Sciatic nerve (tissue), 2 donors: ENCODE measurements at places on chromosomes 5 and 9. TPM values are rescaled to one million over a fixed set of nuclear protein-coding genes. Genes with fewer than 3 reads are reported as not detected.

DNA sequence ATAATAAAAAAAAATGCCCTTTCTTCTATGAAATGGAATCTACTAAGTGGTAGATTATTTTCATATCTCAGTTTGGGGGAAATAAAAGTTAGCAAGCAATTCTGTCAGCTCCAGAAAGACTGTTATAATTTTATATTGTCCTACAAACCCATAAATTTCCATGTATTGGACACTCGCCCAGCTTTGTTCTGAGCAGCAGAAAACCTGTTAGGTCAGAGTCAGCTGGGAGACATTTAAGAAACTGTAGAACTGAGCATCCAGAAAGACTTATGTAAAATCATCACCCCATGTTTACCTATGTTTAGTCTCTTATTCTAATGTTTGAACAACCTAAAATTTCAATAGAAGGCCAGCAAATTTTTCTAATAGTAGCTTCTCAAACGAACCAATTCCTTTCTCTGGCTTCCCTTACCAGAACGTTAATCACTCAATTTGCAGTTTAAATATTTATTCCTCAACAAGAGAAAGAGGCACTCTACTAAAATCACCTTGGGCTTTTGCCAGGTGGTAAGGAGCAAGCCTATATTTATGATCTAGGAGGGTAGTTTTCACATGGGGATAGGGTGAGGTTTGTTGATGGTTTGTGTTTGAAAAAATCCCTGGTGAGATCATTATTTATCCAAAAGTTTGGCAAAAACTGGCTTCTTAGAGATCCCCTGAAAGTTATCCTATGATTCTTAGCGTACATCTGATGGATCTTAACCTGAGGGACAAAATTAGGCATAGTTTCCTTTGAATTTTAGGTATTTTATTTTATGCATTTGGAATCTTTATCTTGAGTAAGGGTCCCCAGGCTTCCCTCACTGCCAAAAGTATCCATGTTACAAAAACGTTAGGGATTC lies 34.4 kb downstream of the MACROH2A1 start:
- no peak for DNase-seq

DNA sequence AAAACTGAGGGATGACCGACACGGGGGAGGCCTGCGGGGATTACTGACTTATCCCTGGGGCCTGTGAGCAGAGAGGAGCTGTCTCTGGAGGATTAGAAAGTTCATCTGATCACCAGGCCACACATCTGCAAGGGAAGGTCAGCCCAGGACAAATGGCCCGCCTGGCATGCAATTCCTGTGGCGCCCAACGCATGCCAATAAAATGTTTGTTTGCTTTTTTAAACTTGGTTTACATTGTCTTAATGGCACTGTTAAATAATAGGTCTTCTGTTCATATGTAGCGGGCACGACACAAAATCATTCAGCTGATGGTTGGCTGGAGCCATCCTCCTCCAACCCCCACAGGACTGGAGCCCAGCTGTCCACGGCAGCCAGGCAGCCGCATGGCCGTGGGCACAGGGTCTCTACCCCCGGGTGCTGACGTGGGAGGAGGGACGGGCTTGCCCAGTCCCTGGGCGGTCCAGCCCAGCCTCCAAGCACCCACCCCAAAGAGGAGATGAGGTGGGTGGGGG lies 41.0 kb upstream of the SLC12A7 start:
- DNase-seq: no peak

DNA sequence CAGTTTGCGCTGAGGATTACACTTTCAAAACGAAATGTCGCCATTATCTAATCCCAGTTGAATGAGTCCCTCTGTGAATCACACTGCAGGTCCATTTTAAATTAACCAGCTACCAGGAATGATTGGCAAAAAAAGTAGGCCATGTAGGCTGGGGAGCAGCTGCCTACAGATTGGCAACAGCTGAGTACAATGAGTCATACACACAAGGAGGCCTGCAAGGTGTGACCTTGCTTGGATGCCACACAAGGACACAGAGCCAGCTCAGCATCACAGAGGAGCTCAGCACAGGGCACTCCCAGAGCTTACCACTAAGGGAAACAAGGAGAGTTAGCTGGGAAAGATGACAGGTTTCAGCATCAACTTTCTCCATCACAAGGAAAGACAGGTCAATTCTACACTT lies 12.9 kb downstream of the HAVCR1 start:
- DNase-seq: no peak

The QRFP gene
- not detected for total RNA-seq

DNA sequence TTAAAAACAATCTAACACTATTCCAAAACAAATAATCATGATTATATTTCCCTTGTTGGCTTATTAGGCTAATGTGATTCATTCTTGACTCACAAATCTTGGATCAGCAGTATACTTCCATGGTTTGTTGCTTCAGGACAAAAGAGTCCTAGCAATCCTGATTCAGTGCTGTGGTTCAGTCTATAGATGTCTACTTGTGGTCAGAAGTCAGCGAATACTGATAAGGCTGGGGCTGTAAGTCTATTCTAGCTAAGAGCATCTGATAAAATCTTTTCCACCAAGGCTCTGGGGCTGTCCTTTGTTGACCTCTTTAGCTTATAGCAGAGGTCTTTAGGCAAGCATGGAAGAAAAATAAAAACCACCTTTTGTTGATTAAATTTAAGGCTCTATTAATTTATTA lies 4.4 kb upstream of the SMIM3 start:
- DNase-seq: no peak

- no peak for DNase-seq
Measured at GRCh38 chr9:108834959-108835665, 20.7 kb downstream of the ACTL7B start.

- no peak for DNase-seq
Measured at GRCh38 chr9:133639613-133640012, 3.5 kb downstream of the DBH start.

The SLC25A51 gene
- 24.2 TPM for total RNA-seq

DNA sequence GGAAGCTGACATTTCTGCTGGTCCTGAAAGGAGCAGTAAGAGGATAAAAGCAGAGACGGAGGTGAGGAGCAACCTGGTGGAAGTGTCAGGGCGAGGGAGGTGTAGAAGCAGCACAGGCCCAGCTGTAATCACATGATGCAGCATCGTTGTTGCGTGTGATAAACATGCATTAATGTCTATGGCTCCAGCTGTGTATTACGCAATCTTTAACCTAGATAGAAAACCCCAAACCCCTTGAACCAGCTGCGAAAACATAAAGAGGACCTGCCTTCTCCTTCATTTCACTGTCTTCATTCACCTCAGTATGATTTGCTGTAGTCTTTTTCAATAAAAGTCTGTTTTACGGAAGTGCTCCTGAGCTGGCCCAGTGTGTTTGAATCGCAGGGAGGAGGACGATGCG lies 162.9 kb downstream of the NTRK2 start:
- no peak for DNase-seq

DNA sequence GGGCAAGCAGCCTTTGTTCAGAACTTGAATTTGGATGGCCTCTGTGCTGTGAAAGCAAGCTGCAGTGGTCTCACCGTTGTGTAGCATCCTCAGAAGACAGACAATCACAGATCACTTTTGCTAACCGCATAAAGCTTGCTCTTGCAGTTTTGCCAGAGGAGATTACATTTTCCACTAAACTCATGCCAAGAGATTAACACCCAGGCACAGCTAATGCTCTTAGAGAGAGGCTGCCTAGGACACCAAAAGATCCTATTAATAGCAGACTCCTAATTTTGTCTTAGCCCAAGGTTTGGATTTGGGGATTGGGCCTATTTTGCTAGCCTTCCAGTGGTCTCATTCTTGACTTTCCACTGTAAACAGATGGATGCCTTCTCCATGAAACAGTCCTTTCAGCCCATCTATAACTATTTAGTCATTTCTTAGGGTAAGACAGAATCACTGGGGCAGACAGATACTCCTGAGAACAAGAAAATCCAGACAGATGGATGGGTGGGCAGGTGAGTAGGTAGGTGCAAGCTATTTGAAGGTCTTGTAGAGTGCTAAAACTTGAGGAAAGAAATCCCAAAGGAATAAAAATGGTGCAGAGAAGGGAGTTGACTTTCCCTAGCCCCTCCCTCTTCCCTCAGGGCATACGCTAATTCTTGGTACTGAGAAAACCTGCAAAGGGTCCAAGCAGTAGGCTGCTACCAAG lies 506.2 kb downstream of the SPOCK1 start:
- DNase-seq: no peak

The STING1 gene
- total RNA-seq: 94.5 TPM

DNA sequence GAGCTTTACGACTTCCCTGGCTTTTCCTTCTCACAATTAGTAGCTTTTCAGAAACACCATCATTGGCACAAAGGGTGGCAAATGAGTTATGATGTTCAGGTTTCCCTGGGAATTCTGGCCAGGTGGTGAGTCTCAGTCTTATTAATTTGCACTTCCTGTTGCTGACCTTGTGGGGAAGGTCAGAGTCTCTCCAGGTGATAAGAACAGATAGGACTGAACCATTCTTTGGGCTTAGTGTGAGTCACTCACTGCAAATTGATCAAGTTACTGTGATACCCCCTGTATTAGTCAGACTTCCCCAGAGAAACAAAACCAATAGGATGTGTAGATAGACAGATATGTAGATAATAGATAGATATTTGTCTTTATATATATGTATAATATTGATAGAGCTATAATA lies 53.8 kb upstream of the RANBP3L start:
- no peak for DNase-seq

- no peak for DNase-seq
Measured at GRCh38 chr5:111472579-111472978, 39.8 kb downstream of the STARD4 start.

The MCTP1 gene
- 63.1 TPM for total RNA-seq

DNA sequence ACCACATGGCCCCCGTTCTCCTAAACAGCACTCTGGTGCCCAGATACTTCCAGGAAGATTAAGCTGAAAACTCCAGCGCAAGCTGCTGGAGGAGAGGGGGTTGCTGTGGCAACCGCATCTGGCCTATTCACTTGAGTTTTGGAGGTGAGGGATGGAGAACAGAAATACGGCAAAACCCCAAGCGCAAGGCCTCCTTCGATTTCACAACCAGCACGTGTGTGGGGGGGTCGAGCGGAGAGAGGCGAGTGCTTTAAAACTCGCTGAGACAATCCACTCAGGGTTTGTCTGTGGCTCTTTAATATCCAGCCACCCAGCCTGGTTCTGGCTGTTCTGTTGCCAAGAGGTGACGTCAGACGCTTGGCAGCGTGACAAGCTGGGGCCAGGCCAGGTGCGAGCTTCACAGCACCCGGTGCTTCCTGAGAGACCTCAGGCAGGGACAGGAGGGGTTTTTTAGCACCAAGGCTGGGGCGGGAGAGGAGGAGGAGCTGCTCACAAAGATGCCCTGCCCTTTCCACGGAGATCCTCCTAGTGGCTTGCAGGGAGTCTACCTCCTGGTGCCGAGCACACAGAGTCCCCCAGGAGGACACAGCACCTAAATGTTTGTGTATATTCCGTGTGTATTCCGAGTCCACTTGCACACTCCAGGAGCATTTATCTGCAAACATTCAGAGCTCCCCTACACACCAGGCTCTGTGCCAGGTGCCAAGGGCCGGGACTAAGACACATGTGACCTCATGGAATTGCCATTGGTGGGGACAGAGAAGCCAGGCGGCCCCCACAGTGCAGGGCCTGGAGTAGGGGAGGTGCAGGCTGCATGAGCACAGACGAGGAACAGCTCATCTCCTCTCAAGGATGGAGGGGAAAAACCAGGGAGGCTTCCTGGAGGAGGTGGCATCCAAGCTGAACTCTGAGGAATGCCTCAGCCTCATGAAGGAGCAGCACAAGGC lies 194.6 kb downstream of the OLFM1 start:
- peak; percentile 69 for DNase-seq

The SLC6A19 gene
- total RNA-seq: 0.09 TPM

DNA sequence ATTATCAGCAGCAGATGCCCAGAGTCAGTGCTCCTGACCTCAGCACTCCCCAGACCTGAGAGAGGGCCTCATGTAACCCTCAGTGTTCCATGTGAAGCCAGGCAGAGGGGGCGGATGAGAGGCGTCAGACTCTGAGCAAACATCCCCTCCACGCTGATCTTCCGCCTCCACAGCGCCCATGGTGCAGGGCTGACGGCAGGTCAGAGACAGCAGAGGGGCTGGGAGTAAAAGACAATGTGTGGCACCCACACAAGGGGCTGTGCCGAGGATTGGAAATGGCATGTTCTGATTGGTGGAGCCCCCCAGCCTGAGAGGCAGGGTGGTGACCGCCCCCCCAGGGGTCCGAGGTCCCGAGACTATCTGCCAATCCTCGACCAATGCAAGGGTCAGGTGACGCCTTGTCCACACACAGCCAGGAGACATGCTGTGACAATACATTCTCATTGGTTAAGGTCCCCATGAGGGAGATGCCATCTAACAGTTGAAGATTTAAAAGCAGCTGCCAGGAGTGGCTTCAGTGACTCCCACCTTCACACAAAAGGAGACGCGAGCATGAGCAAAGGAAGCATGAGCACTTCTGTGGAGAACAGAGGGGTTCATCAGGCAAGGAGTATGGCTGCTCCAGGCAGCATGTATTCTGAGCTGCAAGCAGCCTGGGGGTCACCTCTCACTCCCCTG lies 19.3 kb upstream of the SLC25A51 start:
- DNase-seq: no peak

The STC2 gene
- total RNA-seq: 3.6 TPM

GRCh38 chr5:175159956-175160355 lies 284.0 kb downstream of the DRD1 start:
- DNase-seq: no peak

The PCSK1 gene
- total RNA-seq: 0.09 TPM

GRCh38 chr5:151078490-151079262 lies 2.2 kb downstream of the TNIP1 start:
- DNase-seq: no peak

- DNase-seq: no peak
Measured at GRCh38 chr5:66080664-66081063, 63.4 kb upstream of the SREK1 start.

DNA sequence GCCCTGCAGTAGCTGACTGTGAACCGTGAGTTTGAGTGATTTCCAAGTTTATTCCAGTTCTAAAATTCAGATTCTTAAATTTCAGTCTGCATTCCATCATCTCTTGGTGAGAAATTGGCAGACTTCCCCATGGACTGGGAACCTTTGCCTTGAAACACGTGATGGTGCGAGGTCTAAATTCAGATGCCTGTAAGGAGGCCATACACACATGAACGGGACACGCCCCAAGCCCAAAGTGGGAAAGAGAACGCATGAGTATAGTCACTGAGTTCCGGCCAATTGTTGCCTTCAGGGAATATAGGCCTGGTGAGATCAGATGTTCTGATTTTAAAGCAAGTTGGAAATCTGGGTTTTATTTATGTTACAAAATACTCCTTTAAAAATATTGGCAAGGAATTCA lies 1084.4 kb upstream of the WWC1 start:
- no peak for DNase-seq

The INSL6 gene
- total RNA-seq: not detected
